ENCODE measurements at places on chromosomes 2 and 18.

DNA sequence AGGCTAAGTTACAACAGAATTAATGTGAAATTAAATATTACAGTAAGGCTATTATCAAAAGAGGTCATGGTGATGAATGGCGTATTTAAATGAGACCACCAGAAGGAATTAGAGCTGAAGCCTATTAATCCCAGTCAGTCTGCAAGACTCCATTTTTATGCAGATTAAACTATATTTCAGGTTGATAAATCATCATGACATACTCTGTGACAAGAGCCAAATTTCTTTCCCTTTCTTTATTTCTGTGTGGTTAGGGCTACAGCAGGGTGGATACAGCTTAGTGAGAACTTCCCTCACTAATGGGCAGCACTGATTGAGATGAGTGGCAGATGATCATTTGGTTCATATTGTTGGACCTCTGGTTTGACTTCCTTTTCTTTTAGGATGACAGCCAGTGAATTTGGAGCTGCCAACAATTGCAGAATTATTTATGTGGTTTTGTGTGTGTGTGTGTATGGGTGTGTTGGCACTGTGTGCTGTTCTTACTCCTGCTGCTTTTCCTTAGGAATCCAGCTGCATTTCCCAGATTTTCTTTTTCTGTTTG lies 481.3 kb downstream of the PIK3C3 start:
- DNase-seq, result no peak

GRCh38 chr2:230976671-230977171 lies 19.2 kb upstream of the SPATA3 start:
- DNase-seq, result no peak

DNA sequence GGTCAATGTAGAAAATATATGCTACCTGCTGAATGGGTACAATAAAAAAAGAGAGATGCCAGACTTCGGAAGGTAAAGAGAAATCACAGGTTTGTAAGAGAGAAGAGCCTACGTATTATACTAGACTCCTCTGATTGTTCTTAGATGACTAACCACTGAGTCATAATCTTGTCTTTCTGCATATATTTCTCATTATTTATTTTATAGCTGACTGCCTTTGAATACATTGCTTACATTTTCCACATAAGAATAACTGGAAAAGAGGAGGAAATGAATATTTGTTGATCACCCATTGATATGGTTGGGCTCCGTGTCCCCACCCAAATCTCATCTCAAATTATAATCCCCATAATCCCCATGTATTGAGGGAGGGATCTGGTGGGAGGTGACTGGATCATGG lies 90.3 kb upstream of the RAB27B start:
- no peak for DNase-seq

DNA sequence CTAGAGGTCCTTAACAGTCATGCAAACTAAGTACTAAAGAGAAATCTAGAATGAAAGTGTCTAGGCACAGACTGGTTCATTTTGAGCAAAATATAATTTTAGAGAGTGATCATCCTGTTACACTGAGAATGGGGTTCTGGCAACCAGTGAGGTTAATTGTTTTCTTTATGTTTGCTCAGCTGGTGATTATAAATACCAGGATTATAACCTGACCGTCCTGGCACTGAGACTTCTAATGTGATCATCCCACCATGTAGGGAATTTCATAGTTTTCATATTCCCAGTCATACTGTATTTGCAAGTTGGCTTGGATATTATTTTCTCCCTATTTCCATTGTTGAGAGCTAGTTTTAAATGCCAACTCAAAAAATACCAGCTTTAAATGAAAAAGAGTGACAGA lies 852.5 kb upstream of the LRATD1 start:
- DNase-seq, result peak; percentile 31

- no peak for DNase-seq
These were observed 437.4 kb downstream of the EPHA4 start for GRCh38 chr2:221134718-221135117.

DNA sequence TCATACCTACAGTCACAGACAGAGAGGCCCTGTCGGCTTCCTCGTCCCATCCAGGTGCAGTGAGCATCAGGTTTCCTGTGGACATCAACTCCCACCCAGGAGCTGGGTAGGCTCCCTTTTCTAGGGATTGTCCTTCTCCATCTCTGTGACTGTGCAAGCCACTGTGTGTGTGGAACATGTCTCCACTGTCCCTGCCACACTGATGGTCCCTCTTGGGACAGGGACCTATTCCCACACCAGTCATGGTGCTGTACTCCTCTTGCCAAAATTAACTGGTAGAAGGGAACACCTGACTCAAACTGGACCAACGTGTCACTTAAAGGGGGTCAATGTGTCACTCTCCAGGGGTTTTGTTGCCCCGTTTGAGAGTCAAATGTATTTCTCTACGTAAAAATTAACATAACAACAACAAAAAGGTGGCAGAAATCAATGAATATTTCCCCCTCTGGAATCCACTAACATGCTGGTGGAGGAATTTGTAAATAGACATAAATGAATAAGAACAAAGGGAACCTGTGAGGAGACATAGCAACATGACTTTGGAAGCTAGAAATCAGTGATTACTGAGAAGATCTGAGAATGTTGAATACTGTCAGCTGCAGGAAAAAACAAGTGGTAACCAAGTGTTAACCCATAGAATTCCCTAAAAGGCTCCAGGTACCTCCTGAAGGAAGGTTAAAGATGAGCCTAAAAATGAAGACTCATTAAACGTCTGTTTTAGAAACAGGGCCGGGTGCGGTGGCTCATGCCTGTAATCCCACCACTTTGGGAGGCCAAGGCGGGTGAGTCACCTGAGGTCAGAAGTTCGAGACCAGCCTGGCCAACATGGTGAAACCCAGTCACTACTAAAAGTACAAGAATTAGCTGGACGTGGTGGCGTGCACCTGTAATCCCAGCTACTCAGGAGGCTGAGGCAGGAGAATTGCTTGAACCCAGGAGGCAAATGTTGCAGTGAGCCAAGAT lies 40.4 kb downstream of the SH2D6 start:
- no peak for DNase-seq

DNA sequence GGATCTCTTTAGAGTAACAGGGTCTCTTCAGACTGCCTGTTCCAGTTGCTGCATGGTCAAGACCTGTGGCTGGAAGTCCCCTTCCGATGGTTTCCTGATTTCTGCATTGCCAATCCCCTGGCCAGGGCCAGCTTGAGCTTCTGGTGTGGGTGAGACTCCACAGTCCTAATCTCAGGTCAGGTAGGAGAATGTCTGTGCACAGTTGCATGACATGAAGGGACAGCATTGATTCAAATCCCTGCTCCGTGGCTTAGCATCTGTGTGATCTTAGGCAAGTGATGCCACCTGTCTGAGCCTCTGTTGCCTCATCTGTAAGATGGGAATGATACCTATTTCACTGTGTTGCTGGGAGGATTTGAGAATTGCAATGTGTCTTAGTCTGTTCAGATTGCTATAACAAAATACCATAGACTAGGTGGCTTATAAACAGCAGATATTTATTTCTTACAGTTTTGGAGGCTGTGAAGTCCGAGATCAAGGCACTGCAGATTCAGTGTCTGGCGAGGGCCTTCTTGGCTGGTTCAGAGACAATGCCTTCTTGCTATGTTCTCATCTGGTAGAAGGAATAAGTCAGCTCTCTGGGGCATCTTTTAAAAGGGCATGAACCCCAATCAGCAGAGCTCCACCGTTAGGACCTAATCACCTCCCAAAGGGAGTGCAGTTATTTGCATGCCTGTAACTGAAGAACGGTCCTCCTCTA lies 66.2 kb downstream of the ATOH8 start:
- DNase-seq, result no peak

DNA sequence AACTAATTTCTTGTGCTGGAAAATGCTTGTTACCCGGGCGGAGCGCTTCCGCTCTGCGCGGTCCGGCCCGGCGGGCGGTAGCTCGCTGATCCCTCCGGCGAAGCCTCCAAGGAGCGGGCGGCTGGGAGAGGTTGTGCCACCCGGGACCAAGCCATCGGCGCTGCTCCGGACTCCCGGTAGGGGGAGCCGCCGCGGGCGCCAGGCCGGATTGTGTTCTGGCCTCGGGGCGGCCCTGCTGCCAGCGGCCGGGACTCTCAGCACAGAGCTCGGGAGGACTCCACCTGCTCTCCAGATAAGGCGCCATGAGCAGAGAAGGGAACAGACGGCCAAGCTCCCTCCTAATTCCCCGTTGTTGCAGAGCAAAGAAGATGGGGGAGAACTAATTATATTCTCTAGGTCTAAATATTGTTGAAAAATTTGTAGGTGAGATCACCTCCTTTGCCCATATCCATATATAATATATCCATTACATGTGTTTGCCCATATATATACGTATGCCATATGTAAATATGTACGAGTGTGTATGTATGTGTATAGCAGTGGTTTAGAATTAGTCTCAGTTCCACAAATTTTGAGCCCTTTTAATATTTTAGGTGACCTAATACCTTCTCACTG lies 13.8 kb upstream of the SATB2 start:
- no peak for DNase-seq

DNA sequence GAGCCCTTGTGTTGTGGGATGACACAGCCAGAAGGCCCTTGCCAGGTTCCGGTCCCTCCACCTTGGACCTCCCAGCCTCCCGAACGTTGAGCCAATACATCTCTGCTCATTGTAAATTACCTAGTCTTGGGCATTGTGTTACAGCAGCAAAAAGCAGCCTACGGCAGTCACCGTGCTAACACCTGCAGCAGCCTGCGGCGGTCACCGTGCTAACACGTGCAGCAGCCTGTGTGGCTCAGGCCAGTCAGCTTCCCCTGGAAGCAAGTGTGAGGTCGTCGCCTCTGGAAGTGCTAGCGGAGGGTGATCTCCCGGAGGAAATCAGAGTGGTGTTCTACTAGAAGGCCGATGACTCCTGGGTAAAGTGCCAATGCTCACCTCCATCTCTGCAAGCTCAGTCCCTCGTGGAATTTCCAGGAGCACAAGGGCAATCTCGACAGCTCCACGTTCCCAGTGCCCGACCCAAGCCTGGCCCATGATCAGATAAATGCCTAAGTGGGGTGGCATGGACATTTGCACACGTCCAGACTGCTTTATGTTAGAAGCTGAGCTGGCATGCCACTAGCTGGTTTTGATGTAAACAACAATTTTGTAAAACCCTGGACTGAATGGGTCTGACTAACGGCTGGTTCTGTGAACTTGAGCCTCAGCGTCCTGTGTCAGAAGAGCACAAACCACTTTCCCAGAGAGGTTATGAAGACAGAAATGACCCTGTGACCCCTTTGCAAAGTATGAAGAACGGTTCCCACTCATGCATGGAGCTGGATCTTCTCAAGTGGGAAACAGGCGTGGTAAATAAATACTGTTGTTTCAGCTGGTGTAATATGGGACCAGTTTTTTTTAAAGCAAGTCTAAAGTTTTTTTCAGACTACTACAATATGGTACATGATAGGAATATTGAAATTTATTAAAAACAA lies 11.4 kb upstream of the CNDP1 start:
- peak; percentile 51 for DNase-seq

GRCh38 chr2:3430172-3430571 lies 50.7 kb downstream of the TRAPPC12 start:
- DNase-seq, result no peak

- DNase-seq, result no peak
These were observed 83.3 kb downstream of the PDE11A start for GRCh38 chr2:177989029-177989885.

GRCh38 chr18:72119082-72119481 lies 425.1 kb downstream of the CBLN2 start:
- peak; percentile 9 for DNase-seq

- no peak for DNase-seq
These were observed 112.8 kb upstream of the MAP4K3 start for GRCh38 chr2:39549718-39550464.

GRCh38 chr18:13548966-13549879 lies 177.1 kb downstream of the FAM210A start:
- no peak for DNase-seq

DNA sequence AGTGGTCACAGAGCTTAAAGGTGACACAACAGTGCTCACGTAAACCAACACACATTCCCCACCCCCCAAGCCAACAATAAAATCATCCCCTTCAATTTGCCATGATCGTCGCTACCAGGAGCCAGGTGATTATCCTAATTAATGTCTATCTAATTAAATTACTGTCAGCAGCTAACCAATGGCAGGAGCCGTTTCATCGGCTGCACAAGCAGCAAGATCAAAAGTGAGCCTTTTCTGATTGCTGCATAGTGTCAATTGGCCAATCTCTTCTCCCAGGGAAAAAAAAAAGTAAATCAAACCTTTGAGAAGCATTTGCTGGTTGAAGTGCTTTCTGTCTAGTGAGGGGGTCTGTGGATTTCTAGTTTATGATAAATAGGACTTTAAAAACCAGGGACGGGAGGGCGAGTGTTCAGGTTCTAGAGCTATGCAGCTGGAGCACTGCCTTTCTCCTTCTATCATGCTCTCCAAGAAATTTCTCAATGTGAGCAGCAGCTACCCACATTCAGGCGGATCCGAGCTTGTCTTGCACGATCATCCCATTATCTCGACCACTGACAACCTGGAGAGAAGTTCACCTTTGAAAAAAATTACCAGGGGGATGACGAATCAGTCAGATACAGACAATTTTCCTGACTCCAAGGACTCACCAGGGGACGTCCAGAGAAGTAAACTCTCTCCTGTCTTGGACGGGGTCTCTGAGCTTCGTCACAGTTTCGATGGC lies at the start of gene TBR1:
Gene TBR1 (plus strand): TSS at position 311 of the 721 bp plus-strand sequence. CDS start 114 bp downstream, at position 425.
- no peak for DNase-seq

DNA sequence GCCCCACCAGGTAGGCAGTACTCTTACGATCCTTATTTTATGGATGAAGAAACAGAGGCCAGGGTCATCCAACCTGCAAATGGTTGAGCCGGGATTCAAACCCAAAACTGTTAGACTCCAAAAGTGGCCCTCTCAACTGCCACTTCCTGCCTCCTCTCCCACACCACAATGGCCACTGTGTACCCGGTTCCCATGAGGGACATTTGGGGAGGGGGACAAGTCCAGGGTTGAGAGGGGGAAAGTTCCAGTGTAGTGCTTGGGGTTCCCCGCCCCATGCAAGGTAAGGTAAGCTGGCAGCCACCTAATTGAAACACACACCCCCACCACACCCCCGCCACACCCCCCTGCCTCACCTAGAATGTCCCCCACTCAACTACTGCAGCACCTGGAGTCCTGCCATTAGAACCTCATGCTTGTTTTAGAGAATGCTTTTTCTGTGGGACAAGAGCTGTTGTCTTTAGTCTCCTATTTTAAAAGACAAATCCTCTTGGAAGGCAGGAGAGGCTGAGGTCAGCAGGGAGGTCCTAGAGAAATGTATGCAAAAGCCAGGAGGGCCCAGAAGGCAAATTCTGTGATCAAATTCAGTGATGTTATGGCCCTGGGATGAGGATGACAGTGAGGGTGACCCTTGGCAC lies 145.2 kb downstream of the ZFP36L2 start:
- DNase-seq, result no peak

GRCh38 chr2:40488101-40488601 lies 36.3 kb upstream of the SLC8A1 start:
- no peak for DNase-seq

- DNase-seq, result peak; percentile 38
These were observed 22.9 kb upstream of the YWHAQ start for GRCh38 chr2:9653485-9654271.

DNA sequence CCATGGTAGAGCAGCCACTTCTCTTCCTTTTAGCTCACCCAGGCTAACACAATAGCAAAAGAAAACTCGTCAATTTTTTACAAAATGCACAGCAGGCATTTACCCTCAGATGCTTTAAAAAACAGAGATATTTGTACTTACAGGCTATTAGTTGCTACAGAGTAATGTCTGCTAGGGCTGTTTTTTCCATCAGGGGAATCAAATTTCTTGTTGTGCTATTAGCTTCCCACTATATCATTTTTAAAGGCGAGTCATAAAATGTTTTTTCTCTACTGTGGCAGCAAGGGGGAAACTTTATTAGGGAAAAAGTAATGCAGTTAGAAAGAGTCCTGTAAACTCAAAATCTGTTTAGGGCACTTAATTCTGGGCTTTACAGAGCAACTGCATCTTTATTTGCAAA lies 277.9 kb upstream of the THSD7B start:
- no peak for DNase-seq

Measured in NCI-H345 (cell line).